Endothelial cell of umbilical vein (primary cell): ENCODE measurements at places on chromosomes 7 and 10. TPM values are rescaled to one million over a fixed set of nuclear protein-coding genes. Genes with fewer than 3 reads are reported as not detected.
A peak's percentile ranks its signal among the peaks of the same experiment; 100 is the strongest.

- DNase-seq, result no peak
These were observed 1199.2 kb downstream of the SORCS3 start for GRCh38 chr10:105840288-105840770.

DNA sequence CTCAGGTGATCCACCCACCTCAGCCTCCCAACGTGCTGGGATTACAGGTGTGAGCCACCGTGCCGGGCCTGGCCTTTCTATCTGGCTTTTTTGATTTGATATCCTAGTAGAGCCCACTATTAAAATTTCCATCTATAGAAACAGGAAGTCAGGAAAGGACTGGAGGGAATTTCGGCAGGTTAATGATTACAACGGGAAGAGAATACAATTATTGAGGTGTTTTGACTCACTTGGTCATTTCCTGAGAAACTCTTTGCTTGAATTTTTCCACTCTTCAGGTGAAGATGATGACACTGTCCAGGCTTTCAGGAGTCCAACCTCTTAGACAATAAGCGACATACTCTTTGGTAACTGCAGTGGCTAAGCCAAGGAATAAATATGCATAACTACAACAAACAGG lies 1.1 kb upstream of the MKLN1 start:
- DNase-seq, result no peak

Gene CRYGN
- not detected in 2 replicates for polyA plus RNA-seq

Gene GPR15LG
- not detected in 2 replicates for polyA plus RNA-seq

- no peak for DNase-seq
These were observed 114.0 kb upstream of the CNTNAP2 start for GRCh38 chr7:146002431-146003078.

DNA sequence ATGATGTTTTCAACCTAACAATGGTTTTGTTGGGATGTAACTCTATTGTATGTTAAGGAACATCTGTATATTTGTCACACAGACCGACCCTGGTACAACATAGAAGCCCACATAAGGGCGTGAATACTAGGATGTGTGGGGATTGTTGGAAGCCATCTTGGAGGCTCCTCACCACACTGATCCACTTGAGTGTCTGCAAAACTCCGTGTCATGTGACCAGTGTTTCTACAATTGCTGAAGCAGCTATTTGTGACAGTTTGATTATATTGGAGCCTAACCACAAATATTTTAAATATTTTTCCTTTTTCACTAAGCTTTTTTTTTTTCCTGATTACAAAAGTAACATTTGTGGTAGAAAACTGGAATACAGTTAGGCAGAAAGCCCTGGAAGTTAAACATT lies 27.9 kb downstream of the RALA start:
- DNase-seq, result no peak

DNA sequence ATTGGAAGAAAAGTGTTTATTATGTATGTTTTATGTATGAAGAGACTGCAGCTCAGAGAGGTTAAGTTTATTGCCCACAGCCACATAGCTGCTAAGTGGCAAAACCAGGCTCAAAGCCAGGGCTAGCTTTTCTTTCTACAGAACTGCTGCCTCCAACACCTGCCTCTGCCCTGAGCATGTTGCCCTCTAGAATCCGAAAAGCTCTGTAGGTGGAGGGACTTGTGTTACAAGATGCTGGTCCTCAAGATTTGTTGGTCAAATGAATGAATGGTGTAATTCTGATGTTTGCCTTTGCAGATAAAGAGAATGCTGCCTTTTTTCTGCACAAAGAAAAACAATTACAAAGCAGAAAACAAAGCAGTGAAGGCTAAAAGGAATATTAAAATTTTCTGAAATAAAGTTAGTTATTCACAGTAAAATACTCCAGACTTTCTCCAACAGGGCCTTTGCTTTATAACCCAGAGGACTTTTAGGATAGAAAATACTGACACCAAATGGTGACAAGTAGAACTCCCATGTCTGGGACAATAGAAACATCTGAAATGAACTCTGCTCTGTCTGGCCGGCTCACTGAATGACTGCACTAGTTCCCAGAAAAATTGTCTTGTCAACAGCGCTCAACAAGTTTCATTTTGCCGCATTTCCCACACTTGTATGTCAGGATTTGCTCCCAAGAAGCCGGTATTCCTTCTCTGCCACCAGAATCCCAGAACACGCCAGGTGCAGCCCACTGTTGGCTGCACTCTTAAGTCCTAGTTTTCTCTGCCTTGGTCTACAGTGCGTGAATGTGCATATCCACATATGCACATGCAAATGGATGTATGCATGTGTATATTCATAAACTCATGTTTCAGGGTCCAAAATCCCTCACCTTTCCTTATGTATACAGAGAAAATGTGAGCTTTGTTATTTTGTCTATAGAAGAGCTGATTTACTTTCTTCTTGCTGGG lies 11.0 kb upstream of the DNTT start:
- DNase-seq, result peak; percentile 52

Gene GFRA1
- 0.22 and 0.57 TPM in 2 replicates for polyA plus RNA-seq

DNA sequence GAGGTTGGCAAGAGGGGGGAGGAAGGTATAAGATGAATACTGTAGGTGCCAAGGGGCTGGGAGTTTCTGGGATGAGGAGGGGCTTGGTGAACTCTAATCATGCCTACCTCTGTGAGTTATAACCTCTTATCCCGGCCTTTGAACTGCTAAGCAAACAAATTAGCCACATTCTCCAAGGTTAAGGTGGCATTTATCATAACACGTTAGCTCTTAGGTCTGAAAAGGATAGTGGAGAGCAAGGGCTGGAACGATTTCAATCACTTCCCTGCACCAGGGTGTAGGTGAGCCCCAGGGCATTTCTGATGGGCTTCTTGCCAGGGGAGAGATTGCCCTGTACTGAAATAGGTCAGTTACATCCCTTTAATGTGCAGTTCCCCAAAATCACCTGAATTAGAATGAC lies 28.6 kb upstream of the DMBT1 start:
- DNase-seq, result no peak

GRCh38 chr7:284762-285722 lies 4.9 kb upstream of the FOXL3 start:
- DNase-seq, result no peak

Gene UCMA
- polyA plus RNA-seq, result not detected in 2 replicates

DNA sequence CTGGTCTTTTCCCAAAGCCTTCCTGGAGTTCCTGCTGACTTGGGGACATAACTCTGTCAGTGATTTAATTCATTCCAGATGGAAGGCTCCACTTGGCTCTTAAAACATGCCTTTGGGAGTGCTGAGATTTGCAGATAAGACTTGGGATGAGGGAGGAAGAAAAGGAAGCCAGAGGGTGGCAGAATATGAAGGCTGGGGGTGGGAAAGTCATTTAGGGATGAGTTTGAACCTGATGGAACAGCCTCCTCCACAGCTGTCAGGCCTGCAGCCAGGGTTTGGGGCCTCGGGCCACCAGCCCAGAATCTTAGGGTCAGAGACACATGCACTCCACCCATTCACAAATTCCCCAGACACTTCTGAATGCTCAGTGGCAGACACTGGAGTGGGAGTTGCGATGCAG lies 28.4 kb upstream of the EIF5AL1 start:
- no peak for DNase-seq

Gene RASA4B
- polyA plus RNA-seq, result 3.2 and 4.7 TPM in 2 replicates

Gene DGKB
- polyA plus RNA-seq, result not detected in 2 replicates

Gene TAS2R4
- 0.18 and 0.30 TPM in 2 replicates for polyA plus RNA-seq

- no peak for DNase-seq
These were observed 37.2 kb downstream of the KAT6B start for GRCh38 chr10:74863551-74863950.

DNA sequence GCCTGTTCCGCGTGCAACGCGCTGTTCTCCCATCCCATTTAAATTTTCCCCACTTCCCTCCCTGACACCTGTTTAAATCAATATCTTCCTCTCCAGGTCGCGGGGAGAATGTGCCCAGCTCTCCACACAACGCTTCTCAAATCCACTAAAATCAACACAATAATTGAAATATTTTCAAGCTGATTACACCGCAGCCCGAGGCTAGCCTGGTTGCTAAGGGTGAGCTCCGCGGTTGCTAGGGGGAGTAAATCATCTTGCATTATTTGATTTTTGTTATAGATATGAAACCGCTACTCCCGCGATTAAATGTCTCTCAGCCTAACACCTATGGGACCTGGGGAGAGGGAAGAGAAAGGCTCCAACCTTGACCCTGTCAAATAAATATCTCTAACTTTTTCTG lies 36.2 kb downstream of the UNCX start:
- DNase-seq, result no peak

DNA sequence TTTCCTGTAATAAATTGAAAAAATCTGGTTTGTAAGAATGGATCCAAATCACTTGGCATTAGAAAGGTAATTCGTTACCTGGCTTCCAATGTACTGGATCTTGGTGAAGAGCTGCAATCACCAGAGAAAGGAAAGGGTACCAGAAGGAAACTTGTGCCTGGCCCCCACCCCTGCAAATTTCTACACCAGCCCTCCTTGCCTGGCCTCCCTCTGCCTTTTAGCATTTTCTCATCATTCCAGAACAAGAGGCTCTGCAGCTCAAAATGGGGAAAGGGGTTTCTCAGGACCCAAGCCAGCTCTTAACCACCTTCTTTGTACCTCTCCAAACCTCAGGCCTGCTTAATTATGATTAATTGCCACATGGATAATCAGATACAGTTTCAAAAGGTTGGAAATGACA lies 612.8 kb upstream of the MGMT start:
- no peak for DNase-seq

DNA sequence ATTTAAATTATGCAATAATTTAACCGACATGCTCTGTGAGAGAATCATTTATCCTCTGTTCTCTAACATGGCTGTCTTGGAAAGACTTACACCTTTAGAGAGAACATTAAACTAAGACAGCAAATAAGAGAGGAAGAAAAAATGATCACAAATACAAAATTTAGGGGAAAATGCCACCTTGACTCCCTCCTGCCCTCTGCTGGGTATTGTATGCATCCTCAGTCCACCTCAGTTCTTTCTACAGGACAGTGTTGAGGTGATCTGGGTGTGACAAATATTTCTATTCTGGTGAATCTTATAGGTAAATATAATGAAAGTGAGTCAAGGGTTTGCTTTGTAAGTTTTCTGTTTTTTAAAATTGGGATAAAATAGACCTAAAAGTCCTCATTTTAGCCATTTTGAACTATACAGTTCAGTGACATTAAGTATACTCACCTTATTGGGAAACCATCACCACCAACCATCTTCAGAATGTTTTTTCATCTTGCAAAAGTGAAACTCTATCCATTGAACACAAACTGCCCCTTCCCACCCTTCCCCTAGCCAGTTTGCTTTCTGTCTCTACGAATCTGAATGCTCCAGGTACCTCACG lies 61.5 kb upstream of the ELMO1 start:
- DNase-seq, result peak; percentile 46

Gene IL6
- 12.0 and 16.5 TPM in 2 replicates for polyA plus RNA-seq

Gene SPDYE1
- polyA plus RNA-seq, result not detected in 2 replicates

Gene TAF3
- polyA plus RNA-seq, result 1.8 and 2.4 TPM in 2 replicates

DNA sequence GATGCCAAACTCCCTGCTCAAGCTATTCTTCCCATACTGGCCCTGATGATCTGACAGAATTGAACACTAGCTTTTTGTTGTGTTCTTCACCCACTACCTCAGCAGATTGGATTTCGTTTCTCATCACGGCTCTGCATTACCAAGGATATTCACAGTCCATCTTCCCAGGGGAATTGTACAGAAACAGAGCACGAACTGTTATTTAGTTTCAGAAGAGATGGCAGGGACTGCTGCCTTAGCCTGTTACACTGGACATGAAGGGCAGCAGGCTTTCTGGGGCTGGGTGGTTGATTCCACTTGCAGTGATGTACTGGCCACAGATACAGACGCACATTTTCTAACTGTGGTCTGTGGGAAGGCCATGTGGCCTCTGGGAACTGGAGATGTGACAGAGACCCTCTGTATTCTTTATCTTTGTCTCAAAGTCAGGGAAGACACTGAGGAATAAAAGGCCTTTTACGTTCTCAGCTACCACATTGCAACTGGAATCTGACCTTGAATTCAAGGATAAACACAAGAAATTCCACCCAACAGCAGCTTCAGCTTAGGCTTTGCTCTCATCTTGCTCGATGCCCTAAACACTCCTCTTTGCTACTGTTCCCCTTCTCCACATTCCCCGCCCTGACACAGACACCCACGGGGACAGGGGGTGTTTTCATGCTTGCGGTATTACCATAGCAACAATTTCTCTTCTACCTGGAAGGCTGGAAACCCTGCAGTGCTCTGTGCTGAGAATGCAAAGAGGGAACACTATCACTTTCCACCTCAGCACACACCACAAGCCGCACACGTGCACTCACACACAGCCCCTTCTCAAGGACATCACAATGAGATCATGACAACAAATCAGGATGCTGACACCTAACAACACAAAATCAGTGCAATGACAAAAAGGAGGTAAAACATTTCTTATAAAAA lies 81.7 kb downstream of the RNF216 start:
- no peak for DNase-seq

DNA sequence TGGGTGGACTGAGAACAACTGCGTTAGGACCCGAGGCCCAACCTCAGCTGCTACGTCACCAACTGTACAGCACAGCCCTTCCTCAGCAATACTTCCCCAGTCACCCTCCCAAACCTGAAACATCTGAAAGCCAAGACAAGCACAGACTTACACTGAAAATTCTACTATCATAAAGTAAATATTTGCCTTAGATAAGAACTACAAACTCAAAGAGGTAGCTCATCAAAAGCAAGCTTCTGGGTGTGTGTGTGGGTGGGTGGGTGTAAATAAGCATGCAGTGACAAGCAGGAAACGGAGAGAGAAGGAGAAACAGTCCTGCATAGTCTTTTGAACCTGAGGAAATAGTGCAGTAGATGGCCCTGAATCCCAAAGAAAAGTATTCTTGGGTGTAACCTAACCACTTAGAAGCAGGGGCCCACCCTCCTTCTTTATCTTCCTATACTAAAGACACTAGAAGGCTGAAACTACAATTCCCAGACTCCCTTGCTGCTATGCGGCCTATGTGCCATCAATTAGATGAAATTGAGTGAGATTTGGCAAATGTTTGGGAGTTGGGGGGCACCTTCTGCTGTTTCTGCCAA lies 18.7 kb downstream of the SLC25A13 start:
- DNase-seq, result peak; percentile 22

Gene CRPPA
- 0.58 and 0.64 TPM in 2 replicates for polyA plus RNA-seq

- no peak for DNase-seq
These were observed 31.6 kb upstream of the PBLD start for GRCh38 chr10:68364101-68364886.

GRCh38 chr10:126242397-126243260 lies 145.6 kb downstream of the ADAM12 start:
- no peak for DNase-seq

DNA sequence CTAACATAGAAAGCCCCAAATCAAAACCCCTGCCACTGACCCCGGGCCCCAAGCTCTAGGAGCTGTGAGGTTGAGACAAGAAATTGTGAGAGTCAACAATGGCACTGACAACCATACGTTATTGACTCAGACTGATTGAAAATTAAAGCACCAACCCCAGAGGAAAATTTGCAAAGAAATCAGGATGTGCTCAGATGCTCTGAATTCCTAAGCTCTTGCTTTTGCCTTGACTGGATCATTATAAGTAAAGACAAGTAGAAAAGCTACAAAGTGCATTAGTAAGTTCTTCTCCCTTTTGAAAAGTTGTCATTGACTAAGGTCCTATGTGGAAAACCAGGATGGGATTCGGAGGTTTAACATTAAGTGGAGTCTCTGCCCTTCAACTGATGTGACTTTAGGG lies 130.2 kb downstream of the SAMD9 start:
- DNase-seq, result no peak
